ENCODE measurements at places on chromosomes 6 and 20.
A peak's percentile ranks its signal among the peaks of the same experiment; 100 is the strongest.

DNA sequence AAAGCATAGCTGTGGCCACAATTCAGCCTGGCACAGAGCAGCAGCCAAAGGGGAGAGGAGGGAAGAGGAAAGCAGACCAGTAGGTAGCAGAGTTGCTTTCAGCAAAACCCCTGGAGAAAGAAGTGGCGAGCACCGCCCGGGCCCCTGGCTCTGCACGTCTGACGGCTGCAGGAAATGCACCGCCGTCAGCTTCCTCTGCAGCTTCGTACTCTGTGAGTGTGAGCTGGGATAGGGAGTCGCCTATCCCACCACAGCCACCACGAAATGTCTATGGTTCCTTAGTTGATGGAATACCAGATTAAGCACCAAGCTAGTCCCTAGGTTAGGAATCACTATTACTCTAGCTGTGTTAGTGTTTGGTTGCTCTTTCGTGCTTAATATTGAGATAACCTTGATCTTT, 79.9 kb upstream of the NAA20 start:
- DNase-seq: peak; percentile 44

DNA sequence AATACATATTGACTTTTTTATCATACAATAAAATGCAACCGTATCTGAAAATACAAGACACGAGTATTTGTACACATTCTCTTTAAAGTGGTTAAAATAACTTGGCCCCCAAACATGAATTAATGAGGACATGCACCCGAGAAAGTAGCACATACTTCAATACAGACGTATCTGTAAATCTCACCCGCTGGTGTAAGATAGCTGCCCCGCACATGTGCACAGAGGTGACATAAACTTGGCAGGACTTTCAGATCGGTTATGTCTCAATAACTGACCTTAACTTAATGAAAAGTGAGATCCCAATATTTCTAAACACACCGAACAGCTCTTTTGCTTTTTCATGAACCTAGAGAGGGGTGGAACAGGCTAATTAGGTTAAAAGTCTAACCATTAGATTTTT, 91.5 kb upstream of the RPS6KA2 start:
- no peak for DNase-seq

GRCh38 chr6:106112433-106112832, 26.3 kb downstream of the PRDM1 start:
- no peak for DNase-seq

- no peak for DNase-seq
These were observed 246.7 kb downstream of the FOXC1 start for GRCh38 chr6:1856381-1856780.

DNA sequence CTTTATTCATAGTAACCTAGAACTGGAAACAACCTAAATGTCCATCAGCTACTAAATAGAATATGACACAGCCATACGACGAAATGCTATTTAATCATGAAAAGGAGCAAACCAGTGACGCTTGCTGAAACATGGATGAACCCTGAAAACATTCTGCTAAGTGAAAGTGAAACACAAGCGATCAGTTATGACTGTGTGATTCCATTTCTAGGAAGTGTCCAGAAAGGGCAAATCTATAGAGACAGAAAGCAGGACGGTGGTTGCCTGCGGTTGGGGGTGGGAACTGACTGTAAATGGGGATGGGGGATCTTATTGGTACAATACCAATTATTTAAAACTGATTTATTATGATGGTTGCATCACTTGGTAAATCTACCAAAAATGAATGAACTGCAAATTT, 126.8 kb downstream of the IPCEF1 start:
- peak; percentile 71 for DNase-seq

Data from stimulated activated CD8-positive, alpha-beta memory T cell treated with anti-CD3 and anti-CD28 coated beads, Interleukin-4, amount 100 ng/mL, for 48 hours (primary cell).